ENCODE measurements at places on chromosomes 5 and 9. TPM values are rescaled to one million over a fixed set of nuclear protein-coding genes. Genes with fewer than 3 reads are reported as not detected.

CDH6 gene
- 18.9 TPM for total RNA-seq

ISL1 gene
- total RNA-seq, result 7.9 TPM

PRDM9 gene
- total RNA-seq, result not detected

PCDHA1 gene
- 0.21 TPM for total RNA-seq

MEF2C gene
- 166 TPM for total RNA-seq

ANGPTL2 gene
- 37.7 TPM for total RNA-seq

WDR38 gene
- not detected for total RNA-seq
